ENCODE measurements at places on chromosomes 2 and 18.

DNA sequence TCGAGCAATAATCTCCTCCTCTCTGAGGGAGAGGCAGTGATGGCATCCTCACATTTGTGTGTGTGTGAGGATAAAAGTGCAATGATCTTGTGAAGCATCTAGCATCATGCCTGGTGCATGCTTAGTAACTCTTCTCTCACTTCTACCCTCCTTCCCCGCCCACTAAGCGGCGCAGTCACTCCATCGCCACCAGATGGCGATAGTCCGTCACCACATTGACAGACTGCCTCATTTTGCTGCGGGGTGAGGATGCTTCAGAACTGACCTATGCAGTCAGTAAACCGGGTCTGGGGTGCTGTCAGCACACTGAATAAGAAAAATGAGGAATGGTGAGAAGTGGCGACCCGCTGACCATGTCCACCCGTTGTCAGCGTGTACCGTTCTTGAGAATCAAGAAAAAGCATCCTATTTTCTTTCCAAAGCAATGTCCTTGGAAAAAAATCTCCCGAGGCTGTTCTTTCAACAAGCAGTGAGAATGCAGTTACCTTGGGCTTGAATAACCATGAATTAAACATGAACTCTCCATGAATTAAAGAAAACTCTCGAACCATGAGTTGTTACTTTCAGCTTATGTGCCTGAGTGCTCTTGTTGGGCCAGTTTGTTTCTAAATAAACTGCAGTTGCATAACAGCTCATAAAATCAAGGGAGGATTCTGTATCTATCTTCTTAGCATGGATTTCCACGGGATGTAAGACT, 37.3 kb upstream of the TMEM177 start:
- peak; percentile 53 for DNase-seq

DNA sequence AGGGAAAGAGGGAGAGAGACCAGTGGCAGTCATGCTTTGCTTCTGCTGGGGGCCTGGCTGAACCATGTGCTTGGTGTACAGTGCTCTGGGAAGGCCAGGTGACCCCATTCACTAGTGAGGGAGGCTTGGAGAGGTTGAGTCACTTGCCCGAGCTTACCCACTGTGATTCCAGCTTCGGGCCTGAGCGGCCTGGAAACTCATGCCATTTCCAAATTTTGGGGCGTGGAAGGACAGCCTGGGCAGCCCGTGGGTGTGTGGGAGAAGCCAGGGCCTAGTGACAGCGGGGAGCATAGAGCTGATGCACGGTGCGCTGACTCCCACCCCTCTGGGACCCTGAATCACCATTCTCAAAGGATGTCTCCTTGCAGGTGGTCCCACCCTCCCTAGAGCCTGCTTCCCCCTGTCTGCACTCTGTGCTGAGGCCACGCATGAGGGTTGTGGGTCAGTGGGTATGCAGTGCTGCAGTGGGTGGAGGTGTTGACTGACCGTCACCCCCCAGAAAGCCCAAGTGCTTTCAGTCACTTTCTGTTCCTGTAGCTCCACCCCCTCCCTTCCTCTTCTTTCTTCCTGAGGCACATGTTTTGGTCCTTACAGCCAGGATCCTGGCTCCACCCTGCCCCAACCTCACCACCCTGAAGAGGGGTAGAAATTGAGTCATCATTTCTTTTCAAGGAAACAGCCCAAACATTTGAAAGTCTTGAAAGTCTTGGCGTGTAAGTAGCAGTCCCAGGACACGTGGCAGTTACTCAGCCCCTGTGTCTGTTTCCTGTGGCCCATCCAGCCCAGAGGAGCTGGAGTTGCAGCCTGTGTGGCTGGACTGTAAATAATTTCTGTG, 69.3 kb upstream of the MCFD2 start:
- DNase-seq, result no peak

- DNase-seq, result peak; percentile 37
These were observed 207.2 kb downstream of the SLC8A1 start for GRCh38 chr2:40244675-40245074.

DNA sequence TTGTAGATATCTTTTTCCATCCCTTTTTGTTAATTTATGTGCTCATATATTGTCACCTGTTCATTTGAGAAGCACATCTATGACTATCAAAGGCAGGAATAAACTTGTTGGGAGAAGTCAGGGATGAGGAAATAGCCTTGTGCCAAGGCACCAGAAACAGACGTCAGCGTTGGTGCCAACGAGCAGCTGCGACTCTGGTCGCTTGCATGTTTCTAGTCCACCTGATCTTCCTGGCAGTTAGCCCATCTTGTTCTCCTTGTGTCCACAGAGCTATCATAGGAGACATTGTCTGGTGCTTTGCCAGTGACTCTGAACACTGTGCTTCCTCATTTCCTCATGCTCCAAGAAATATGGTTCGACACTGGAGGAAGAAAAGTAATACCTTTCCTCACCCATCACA, 374.4 kb downstream of the PTPRM start:
- DNase-seq, result peak; percentile 97

- DNase-seq, result peak; percentile 80
These were observed 5.5 kb downstream of the DCTN1 start for GRCh38 chr2:74374509-74375205.

GRCh38 chr2:5339473-5339872, 352.7 kb upstream of the SOX11 start:
- no peak for DNase-seq

DNA sequence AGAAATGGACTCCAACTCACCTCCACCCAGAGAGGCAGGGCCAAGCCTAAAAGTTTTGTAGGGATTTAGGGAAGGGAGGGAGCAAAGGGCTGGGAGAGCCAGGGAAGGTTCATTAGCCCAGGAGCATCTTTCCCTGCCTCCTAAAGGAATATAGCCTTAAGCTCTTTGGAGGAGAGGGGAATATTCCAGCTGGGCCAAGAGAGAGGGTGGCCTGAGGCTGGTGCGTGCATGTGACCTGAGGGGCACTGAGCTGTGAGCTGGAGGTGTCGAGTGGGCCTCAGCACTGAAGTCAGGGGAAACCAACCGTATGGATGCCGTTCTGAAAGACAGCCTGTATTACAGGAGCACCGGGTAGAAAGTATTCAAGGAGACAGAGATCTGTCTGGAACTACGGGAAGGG, 112.6 kb downstream of the KLHL29 start:
- no peak for DNase-seq

- peak; percentile 2 for DNase-seq
These were observed 353.1 kb upstream of the FANCL start for GRCh38 chr2:58594175-58594574.

- DNase-seq, result no peak
These were observed 37.3 kb downstream of the DARS1 start for GRCh38 chr2:135948141-135948540.

DNA sequence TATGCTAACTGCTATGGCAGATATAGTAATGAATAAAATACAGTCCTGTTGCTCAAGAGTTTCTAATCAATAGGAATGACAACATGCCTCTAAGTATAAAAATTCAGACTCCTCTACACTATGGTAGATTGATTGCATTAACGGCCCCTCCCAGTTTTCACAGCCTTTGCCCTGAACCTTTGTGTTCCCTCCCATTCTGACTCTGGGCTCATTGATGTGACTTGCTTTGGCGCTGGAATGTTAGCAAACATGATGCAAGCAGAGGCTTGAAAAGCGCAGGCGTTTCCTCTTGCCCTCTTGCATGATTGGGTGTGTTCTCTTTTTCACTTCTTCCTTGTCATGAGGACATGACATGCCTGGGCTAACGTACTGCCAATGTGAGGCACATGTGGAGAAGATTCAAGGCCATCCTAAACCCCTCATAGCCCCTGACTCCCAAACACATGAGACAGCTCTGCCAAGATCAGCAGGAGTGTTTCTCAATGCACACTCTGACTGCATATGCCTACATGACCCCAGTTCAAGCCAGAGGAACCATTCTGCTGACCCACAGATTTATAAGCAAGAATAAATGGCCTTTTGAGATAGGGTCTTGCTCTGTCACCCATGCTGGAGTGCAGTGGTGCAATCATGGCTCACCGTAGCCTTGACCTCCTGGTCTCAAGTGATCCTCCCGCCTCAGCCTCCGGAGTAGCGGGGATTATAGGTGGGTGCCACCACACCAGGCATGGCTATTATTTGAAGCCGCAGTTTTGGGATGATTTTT, 49.7 kb upstream of the CD28 start:
- peak; percentile 14 for DNase-seq

- DNase-seq, result peak; percentile 29
These were observed 627 bp upstream of the CRACDL start for GRCh38 chr2:98936353-98937351.

DNA sequence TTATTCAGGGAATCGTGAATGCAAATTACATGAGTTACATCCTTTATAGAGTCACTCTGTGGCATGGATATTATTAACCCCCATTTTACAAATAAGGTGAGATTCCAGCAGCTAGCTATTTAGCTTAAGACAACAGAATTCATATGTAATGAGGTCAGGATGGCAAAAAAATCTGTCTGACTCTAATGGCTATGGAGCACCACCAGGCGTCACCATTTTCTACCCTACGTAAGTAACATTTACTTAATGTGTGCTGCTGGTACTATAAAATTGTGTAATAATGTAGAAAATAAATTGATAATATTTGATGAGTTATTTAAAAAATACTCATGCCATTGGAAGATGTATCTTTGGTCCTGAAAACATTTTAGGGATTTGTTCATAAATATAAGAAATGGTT, 2040.1 kb upstream of the LRRTM1 start:
- DNase-seq, result no peak

DNA sequence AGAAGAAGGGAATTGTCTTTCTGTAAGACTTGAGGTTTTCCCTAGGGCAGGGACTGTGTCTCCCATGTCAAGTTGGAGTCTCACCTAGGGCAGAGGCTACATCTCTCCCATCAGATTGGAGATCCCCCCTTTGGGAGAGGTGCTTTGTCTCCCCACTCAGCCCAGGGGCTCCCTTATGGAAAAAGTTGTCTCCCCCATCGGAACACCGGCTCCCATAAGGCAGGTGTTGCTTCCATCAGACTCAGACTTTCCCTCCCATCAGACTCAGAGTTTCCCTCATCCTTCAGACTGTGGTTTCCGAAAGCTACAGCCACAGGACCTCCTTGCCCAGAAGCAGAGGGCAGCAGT, 5.8 kb downstream of the ANKRD53 start:
- DNase-seq, result no peak

- no peak for DNase-seq
These were observed 3.5 kb downstream of the COPS9 start for GRCh38 chr2:240132651-240132980.

GRCh38 chr2:175436076-175436475, 254.6 kb upstream of the ATP5MC3 start:
- DNase-seq, result no peak

DNA sequence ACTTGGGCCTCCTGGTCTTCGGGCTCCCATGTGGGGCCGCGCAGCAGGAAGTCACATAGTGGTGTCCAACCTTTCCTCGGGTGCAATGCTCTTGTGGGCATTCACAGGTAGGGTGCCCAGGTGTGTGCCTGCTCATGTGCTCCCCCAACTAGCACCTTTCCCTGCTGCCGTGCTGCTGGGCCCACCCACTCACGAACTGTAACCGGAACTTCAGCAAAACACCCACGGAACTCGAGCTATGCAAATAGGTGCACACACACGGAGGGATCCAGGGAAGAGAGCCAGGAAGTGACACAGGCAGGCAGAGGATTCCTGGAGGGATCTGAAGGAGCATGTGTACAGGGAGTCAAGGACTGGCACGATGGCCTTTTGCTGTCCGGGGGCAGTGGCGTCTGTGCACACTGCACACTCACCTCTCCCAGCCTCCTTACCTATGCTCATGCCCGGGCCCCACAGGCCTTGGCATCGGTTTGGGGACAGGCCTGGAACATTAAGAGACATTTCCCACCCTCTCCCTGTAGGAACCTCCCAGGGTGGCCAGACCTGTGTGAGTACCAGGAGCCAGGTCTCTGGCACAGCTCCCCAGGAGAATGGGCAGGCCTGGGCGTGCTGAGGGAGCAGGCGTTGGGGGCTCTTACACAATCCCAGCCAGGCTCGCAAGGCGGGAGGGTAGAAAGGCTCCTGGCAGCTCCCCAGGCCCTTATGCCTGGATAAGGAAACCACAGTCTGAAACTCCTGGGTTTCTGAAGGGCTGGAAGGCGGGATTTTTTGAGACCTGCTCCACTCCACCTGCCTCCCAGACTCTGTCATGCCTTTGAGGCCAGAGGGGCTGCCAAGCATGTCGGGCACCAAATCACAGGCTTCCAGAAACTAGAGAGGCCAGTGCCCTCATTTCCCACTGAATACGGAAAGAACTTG, 6.6 kb upstream of the PTMA start:
- peak; percentile 69 for DNase-seq

- DNase-seq, result no peak
These were observed 32.8 kb upstream of the PGAP1 start for GRCh38 chr2:196959281-196959680.

All from NCI-H2029 (cell line).